ENCODE measurements at places on chromosomes 2 and 18. TPM values are rescaled to one million over a fixed set of nuclear protein-coding genes. Genes with fewer than 3 reads are reported as not detected.

DNA sequence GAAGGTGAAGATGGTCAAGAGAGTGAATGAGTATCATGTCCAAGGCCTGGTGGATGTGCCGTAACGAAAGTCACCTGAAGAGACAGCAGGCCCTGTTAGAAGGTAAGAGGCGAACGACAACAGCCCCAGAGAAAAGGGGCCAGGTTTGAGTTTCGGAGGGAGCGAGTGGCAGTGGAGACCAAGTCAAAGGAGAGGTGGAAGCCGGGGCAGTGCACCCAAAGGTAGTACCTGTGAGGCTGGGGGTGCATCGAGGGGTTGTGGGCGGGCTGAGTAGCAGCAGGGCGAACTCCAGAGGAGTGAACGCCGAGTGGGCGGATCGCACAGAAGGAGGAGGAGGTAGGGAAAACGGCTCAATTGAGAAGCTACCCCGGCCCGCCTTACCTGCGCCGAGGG, 358 bp downstream of the USP37 start:
- peak overlapping the region; percentile 96 for H3K27ac ChIP-seq
- no peaks in the 10 kb centered on the region for H3K36me3 ChIP-seq
- H3K4me1 ChIP-seq = peaks cover 3% of the 10 kb centered on the region
- peak; percentile 3 for DNase-seq

DNA sequence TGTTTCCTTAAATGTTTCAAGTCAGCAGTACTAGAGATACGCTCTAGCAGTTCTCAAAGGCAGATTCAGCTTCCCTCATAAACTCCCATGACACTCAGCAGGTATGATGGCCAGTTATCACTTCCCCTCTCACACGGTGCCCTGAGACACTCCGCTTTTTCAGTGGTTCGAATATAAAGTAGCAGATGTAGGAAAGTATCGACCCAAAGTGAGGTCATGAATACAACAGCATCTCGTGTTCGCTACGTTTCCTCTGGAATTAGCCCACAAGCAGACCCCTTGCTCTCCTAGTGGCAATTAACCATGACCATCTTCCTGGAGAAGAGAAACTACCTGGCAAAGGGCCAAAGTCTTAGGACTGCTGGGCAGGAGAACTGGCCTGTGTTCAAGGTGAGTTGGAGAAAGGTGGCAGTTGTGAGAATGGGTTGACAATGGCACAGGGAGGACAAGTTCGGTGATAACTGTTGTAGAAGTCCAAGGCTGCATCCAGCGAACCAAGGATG, 9.3 kb upstream of the AGBL5 start:
- H3K27ac ChIP-seq = no peak overlapping the region
- H3K27me3 ChIP-seq = no peaks in the 10 kb centered on the region
- no peak for DNase-seq
- peaks cover 2% of the 10 kb centered on the region for H3K4me1 ChIP-seq

- no peaks in the 10 kb centered on the region for H3K36me3 ChIP-seq
- no peak overlapping the region for H3K27ac ChIP-seq
- H3K4me1 ChIP-seq = no peaks in the 10 kb centered on the region
- DNase-seq = no peak
Observed at GRCh38 chr18:22113144-22113844, 56.1 kb upstream of the GATA6 start.

- H3K36me3 ChIP-seq = no peaks in the 10 kb centered on the region
- DNase-seq = no peak
- no peaks in the 10 kb centered on the region for H3K27me3 ChIP-seq
- H3K4me3 ChIP-seq = no peak overlapping the region
- H3K4me1 ChIP-seq = no peaks in the 10 kb centered on the region
Observed at GRCh38 chr2:70012887-70013286, 51.5 kb upstream of the ASPRV1 start.

DNA sequence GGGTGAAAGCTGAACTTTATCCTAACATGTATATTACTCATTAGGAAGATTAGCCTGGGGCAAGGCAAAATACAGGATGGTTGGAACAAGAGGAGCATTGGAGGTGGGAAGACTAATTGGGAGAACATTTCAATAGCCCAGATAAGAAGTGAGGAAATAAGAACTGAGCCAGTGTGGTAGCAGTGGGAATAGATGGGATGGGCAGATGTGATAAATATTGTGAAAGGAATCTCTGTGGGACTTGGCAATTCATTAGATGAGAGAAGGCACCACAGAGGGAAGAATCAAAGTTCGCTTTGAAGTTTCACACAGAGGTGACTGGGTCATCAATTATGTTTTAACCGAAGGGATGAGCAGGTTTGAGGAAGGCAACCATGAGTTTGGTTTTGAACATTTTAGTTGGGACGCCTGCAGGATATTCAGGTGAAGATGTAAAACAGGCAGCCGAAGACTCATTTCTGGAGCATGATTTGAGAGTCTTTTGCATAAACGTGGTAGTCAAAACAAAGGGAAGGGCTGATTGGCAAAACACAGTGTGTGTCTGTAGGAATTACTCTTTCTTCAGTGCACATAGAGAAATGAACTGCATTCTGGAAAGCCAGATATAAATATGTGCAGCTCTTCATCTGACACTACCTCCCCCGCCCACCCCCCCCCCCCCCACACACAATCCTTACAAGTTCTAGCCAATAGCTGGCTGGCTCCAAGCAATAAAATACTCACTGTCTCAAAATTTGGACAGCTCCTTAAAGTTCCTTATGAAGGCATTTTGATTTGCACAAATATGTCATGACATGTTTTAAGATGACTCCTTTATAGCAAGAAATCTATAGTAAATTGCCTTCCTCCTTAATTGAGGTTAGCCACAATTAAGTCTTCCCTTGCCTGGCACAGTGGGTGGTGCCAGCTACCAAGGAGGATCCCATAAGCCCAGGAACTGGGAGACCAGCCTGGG, 1.9 kb upstream of the SLC1A4 start:
- DNase-seq = peak; percentile 65
- peaks cover 3% of the 10 kb centered on the region for H3K4me1 ChIP-seq
- H3K36me3 ChIP-seq = no peaks in the 10 kb centered on the region
- H3K27me3 ChIP-seq = no peaks in the 10 kb centered on the region
- no peak overlapping the region for H3K27ac ChIP-seq

GRCh38 chr2:120330946-120331822, 14.8 kb upstream of the INHBB start:
- no peaks in the 10 kb centered on the region for H3K4me1 ChIP-seq
- peaks cover 24% of the 10 kb centered on the region for H3K27me3 ChIP-seq
- no peak overlapping the region for H3K4me3 ChIP-seq
- no peak for DNase-seq
- no peak overlapping the region for H3K27ac ChIP-seq

DNA sequence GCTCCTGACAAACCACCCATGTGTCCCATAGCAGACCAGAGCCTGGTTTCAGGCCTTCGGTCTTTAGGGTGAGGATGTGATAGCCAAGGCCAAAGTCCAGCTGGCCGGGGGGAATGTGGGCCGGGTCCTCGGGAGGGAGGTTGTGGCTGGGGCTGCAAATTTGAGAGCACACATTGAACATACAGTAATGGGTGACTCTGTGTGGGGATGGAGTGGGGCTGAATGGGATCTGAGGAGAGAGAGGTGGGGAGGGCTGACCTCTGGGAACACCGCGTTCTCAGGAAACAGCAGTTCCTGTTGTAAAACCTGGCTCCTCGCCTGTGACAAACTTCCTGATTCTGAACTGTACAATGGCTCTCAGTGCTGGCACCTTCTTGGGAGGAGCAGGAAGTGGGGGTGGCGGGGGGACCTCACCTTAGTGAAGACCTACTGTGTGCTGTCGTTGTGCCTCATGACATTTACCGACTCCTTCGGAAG, 48.8 kb downstream of the MCFD2 start:
- DNase-seq = no peak
- H3K36me3 ChIP-seq = no peaks in the 10 kb centered on the region
- H3K4me1 ChIP-seq = peaks cover 3% of the 10 kb centered on the region
- H3K27ac ChIP-seq = no peak overlapping the region
- H3K4me3 ChIP-seq = no peak overlapping the region

DNA sequence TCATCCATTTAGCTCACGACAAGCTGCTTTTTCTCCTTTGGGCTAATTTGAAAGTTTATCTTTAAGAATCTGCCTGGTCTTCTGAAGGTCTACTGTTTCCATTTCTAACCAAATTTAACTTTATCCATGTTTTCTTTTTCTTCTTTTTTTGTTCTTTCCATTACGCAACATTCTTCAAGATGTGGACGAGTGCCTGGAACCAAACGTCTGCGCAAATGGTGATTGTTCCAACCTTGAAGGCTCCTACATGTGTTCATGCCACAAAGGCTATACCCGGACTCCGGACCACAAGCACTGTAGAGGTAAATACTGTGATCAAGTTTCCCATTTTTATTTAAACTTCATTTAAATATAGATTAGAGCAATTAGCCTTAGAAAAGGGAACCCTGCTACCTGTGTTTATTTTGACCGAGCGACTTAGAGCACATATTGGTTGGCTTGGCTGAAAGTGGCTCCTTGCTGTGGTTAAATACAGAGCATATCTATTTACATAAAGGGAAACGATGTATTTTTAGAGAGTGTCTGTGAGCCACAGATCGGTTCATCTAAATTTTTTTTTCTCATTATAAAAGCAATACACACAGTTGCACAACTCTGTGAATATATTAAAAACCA, 183.4 kb upstream of the RASGRP3 start:
- H3K4me1 ChIP-seq = peaks cover 11% of the 10 kb centered on the region
- no peak overlapping the region for H3K4me3 ChIP-seq
- DNase-seq = peak; percentile 57
- H3K27me3 ChIP-seq = no peaks in the 10 kb centered on the region

- H3K27me3 ChIP-seq = no peaks in the 10 kb centered on the region
- no peaks in the 10 kb centered on the region for H3K36me3 ChIP-seq
- peak; percentile 54 for DNase-seq
- no peaks in the 10 kb centered on the region for H3K4me1 ChIP-seq
- H3K27ac ChIP-seq = no peak overlapping the region
- H3K4me3 ChIP-seq = no peak overlapping the region
Observed at GRCh38 chr2:181281206-181281832, 175.9 kb upstream of the ITGA4 start.

DNA sequence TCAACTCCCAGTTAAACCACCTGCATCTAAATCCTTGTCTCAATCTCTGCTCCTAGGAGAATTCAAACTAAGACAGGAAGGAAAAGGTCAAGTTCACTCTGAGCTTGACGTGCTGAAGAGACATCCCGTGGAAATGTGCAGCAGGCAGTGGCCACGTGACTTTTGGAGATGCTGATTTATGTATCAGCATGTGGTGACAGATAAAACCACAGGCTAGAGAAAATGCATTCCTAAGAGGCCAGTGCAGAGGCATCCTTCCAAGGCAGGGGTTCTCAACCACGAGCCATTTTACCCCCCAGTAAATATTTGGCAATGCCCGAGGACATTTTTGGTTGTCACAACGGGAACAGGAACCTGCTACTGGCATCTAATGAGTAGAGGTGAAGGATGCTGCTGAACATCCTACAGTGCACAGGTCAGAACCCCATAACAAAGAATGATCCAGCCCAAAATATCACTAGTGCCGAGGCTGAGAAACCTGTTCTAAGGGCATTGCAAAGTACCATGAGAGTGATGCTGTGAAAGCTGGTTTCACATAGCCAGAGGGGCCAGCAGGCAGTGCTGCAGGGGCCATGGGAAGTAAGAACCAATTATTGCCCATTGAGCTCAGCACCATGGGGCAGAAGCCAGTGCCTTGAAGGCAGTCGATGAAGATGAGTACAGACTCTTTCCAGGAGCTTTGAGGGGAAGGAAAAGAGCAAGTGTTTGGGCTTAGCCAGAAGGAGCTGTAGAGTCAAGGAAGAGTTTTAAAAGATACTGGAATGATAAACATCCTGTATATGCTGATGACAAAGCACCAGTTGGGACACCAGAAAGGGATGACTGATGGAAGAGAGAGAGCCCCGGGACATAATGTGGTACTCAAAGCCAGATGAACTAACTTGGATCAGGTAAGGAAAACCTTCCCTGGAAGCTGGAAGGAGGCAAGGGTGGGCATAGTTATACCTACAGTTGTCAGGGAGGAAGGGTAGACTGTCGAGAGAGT, 174.6 kb downstream of the HAUS1 start:
- H3K4me3 ChIP-seq = no peak overlapping the region
- H3K4me1 ChIP-seq = peaks cover 3% of the 10 kb centered on the region
- no peaks in the 10 kb centered on the region for H3K27me3 ChIP-seq

DNA sequence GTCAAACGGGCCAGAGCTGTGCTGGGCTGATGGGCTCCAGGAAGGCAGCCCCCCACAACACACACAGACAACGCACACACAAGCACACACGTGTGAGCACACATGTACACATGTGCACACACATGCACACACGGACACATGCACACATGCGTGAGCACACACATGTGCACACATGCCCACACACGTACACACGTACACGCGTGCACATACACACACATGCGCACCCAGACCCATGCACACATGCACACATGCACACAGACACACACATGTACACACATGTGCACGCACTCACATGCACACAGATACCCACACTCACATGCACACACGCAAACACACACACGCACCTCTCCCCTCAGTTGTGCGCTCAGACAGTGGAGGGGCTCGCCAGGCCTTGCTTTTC, 31.2 kb upstream of the HPCAL1 start:
- no peak for DNase-seq
- H3K36me3 ChIP-seq = no peaks in the 10 kb centered on the region
- H3K27me3 ChIP-seq = no peaks in the 10 kb centered on the region
- no peak overlapping the region for H3K4me3 ChIP-seq

GRCh38 chr2:178700136-178700535, 107.1 kb downstream of the TTN start:
- no peaks in the 10 kb centered on the region for H3K4me1 ChIP-seq
- DNase-seq = no peak
- H3K27me3 ChIP-seq = no peaks in the 10 kb centered on the region
- no peak overlapping the region for H3K27ac ChIP-seq
- no peaks in the 10 kb centered on the region for H3K36me3 ChIP-seq

DNA sequence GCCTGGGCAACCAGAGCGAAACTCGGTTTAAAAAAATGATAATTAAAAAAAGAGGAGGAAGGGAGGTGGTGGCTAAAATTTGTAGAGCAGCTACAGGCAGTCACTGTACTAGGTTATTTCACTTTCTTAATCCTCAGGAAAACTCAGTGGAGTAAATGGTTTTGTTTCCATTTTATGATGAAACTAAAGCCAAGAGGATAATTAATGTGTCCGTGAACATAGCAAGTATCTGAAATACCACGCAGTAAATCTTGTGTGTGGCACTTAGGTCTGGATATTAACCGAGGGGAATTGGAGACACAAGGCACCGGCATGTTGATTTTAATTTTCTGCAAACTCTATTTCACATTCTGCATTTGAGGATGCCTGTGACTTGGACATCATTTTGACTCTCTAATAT, 14.5 kb downstream of the SH3BP4 start:
- peaks cover 11% of the 10 kb centered on the region for H3K36me3 ChIP-seq
- no peaks in the 10 kb centered on the region for H3K27me3 ChIP-seq
- no peak overlapping the region for H3K4me3 ChIP-seq
- no peak for DNase-seq
- no peak overlapping the region for H3K27ac ChIP-seq

The CCBE1 gene
- 60.9 TPM for total RNA-seq

The TCF7L1 gene
- total RNA-seq = 0.83 TPM

The NPAS2 gene
- total RNA-seq = 3.6 TPM

The ZRANB3 gene
- total RNA-seq = 6.4 TPM

The MARCO gene
- not detected for total RNA-seq

The POTEC gene
- not detected for total RNA-seq

The LRP2 gene
- under 0.01 TPM for total RNA-seq

The CCDC102B gene
- 35.3 TPM for total RNA-seq

The CIDEA gene
- total RNA-seq = 0.26 TPM

The VIT gene
- total RNA-seq = 0.77 TPM
